ENCODE measurements at places on chromosomes 1 and 21. TPM values are rescaled to one million over a fixed set of nuclear protein-coding genes. Genes with fewer than 3 reads are reported as not detected.

The PLEKHA6 gene
- total RNA-seq: 1.5 TPM

DNA sequence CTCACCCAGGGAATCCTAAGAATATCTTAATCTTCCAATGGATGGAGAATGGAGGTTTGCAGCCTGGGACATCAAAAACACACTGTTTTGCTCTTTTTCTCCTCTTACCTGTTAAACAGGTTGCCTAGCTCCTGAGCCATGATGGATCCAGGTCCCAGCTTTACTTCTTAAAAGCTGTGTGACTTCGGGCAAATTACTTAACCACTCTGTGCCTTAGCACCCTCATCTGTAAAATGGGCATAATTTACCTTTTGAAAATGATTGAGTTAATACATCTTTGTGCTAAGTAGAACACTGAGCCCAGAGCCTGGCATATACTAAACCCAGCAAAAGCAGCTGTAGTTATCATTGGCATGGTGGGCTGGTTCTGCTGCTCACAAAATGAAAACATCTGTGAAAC is 10.2 kb downstream of the COQ8A start:
- no peak for DNase-seq

- peak; percentile 50 for DNase-seq
Observed at GRCh38 chr1:119885903-119886783, 10.2 kb downstream of the ADAM30 start.

DNA sequence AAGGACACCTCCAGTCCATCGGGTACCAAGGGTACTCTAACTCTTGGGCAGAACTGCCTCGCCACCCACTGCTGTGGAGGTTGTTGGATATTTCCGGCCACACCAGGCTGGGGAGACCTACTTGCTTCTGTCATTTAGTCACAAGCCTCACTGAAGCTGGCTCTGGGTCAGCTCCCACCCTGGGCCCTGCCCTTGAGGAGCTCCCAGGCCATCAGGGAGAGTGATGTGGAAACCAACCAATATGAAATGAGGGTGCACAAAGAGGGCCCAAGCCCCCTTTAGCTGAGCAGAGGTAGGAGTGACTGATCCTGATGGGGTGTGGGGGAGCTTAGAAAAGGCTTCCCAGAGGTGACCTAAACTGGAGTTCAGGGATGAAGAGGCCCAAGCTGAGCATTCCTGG is 19.6 kb downstream of the PARS2 start:
- no peak for DNase-seq

DNA sequence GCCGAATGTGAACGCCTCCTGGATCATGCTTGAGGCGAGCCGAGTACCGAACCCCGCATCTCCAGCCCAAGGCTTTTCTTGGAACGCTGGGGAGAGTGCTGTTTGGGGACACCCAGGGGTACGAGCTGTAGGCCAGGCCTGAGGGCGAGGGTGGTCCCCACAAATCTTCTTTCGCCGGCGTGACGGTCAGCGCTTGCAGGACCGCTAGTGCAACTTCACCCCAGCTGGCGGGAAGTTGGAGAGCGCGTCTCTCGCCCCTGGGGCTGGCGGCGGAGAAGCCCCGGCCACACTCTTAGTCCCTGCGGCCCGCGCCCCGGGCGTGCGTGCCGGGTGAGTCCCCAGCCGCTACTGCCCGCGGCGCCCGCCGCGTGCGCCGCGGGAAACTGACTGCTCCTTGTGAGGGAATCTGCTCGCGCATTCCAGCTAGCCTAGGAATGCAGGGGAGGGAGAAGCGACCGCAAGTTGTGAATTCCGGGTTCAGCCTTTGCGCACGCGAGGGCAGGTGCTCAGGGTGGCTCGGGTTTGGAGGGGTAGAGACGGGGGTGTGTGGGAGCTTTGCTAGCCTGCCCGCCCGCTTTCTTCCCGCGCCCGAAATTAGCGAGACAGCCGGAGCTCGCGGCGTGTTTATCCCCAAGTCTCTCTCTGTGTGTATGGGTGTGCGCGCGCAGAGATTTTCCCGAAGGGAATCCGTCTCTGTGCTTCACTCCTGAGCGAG is 884 bp downstream of the LHX4 start:
- peak; percentile 23 for DNase-seq

DNA sequence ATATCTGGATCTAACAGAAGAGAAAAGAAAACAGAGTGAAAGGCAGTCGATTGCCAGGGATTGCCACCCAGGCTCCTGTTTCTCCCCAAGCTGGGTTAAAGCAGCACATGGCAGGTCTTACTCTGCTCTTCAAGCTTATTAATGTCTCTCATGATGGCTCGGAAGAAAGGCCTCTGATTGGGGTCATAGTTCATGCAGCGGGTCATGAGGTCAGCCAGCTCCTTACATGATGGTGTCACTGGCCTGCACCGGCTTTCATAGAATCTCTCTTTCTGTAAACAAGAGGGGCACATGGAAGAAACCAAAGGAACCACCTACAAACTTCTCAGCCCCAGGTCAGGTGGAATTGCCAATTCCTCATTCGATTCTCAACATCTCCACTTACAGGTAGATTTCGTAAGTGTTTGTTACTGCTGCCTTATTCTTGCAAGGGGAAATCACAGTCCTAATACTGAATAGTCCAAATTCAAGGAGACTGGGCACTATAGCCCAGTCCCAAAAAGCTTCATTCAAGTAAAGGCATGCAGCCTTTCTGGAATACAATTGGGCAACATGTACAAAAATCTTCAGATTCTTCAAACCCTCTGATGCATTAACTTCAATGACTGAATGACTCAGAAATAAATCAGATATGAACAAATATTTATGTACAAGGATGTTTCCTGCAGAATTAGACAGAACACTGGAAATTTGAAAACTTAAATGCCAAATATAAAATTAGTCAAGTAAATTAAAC is 96.6 kb downstream of the RAVER2 start:
- no peak for DNase-seq

GRCh38 chr1:206955476-206956451 is 9.5 kb upstream of the PIGR start:
- no peak for DNase-seq
